ENCODE measurements at places on chromosomes 5 and 9. TPM values are rescaled to one million over a fixed set of nuclear protein-coding genes. Genes with fewer than 3 reads are reported as not detected.

DNA sequence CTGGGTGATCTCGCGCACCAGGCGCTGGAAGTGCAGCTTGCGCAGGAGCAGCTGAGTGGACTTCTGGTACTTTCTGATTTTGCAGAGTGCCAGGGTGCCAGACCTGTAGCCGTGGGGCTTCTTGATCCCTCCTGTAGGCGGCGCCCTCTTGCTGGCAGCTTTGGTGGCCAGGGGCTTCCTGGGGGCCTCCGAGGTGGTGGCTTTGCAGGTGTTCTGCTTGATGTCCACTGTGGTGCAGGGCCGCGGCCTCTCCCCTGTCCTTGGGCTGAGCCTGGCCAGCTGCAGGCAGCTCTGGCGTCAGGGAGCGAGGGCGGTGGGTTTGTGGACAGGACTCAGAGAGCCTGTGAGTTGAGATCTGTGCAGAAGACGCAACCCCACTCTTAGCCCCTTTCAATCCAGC, 36.1 kb downstream of the TAF11L14 start:
- DNase-seq, result no peak

- DNase-seq, result no peak
Measured at GRCh38 chr5:548256-548655, 24.0 kb upstream of the SLC9A3 start.

The CCDC112 gene
- total RNA-seq, result 10.2 TPM

GRCh38 chr9:128995791-128996190, 32.3 kb downstream of the SH3GLB2 start:
- no peak for DNase-seq

GRCh38 chr9:20353524-20353923, 268.8 kb downstream of the MLLT3 start:
- DNase-seq, result no peak

The CDX1 gene
- total RNA-seq, result not detected

The IPPK gene
- total RNA-seq, result 14.8 TPM

DNA sequence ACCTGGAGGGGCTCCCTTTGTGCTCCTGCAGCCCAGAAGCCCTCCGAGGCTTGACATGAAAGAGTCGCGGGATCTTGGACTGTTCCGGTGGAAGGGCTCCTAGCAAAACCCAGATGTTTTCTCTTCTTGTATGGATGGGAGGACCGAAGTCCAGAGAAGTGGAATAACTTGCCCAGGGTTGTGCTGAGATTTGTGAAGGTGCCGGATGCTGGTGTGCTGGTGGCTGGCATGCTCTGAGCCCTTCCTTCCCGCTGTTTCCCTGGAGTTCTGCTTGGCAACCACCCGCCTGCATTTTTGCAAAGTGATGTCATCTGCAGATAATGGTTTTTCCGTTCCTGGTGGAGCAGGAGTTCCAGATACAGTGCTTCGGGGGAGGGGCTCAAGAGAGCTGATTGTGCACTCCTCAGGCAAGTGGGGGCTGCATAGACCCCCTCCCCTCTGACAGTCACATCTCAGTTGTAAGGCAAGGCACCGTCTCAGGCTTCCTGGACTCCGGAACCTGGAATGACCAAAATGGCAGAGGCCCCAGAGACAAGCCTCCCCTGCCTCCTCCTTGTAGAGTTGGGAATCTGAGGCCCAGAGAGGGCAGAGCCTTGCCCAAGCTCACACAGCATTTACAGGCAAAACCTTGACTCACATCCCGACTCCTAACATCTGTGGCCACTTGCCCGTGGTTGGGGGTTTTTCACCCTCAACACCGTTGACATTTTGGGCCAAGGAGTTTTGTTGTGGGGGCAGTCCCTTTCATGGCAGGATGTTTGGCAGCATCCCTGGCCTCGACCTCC, 157.0 kb downstream of the RGS3 start:
- no peak for DNase-seq

DNA sequence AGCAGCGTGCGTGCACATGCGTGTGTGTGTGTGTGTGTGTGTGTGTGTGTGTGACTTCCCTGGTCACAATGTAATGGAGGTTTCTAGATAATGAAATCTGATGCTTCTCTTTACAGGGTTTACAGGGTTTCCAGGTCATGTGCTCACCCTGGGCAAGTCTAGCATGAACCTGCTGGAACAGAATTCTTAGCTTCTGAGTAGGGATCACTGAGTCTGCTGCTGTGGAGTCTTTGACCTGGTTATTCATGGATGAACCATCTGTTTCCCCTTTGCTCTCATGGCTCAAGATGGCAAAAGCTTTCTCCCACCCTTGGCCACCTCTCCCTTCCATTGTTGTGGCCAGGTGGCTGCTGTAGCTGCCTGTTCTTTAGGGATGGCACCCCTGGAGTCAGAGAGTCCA, 111.6 kb upstream of the SHB start:
- no peak for DNase-seq

DNA sequence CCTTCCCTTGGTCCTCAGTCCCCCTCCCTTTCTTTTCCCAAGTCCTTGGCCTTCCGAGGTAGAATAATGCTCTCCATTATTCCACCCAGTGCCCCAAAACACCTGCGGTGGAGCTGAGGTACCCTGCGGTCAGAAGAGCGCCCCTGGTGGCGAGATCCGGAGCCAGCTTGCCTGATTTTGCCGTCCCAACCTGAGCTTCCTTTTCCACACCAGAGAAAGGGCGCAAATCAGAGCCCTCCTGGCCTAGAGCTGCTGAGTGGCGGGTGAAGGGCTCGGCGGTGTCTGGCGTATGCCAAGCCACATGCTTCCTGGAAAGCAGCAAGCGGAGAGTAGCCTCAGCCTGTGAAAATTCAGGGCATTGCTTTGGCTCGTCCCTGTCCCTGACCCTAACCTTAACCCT, 21.1 kb upstream of the CARTPT start:
- DNase-seq, result peak; percentile 22

DNA sequence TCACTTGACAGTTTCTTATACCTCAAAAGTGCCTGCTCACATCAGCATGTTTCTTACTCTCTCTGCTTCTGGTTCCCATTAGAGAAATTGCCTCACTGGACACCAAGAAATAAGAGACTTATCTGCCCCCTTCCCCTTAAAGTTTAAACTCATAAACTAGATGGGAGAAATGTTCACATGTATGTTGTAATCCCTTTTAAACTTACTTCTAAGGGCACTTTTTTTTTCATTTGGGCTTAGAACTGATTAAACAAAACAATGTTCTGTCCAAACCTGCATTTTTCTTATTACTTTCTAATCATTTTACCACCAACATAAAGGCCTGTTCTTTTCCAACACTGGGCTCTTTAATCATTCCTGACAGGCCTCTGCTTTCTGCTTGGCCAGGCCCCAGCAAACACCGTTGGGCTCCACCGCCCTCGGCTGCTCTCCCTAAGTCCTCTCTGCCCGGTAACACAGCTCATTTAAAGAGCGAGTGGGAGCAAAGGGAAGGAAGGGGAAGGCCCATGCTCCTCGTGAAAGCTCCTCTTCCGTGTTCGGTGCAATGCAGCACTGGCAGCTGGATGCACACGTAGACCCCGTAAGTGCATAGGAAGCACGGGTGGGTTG, 53.4 kb downstream of the ROR2 start:
- DNase-seq, result peak; percentile 37

The ADCY2 gene
- total RNA-seq, result 28.0 TPM

The COL5A1 gene
- not detected for total RNA-seq

The DTWD2 gene
- 23.6 TPM for total RNA-seq

DNA sequence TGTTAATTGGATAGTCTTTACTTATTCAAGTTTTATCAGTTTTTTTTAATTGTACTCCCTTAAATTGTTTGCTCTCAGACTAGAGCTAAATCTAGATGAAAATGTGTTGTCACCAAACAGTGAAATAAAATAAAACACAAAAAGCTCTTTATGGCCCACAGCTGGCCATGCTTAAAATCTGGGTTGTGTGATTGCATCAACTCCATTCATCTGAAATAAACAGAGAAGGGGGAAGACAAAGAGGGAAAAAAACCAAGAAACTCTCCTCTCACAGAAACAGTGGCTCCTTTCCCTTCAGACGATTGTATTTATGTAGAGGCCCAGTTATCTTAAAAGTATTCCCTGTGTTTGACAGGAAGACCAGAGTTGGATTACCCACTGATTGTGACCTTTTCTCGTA, 422.4 kb downstream of the IRX1 start:
- no peak for DNase-seq

The PHF24 gene
- total RNA-seq, result 1.3 TPM

The NIPAL4 gene
- not detected for total RNA-seq

GRCh38 chr5:18113721-18114120, 479.5 kb downstream of the TAF11L14 start:
- DNase-seq, result peak; percentile 47

The PDLIM4 gene
- total RNA-seq, result 1.8 TPM

The INSL4 gene
- total RNA-seq, result 0.13 TPM

DNA sequence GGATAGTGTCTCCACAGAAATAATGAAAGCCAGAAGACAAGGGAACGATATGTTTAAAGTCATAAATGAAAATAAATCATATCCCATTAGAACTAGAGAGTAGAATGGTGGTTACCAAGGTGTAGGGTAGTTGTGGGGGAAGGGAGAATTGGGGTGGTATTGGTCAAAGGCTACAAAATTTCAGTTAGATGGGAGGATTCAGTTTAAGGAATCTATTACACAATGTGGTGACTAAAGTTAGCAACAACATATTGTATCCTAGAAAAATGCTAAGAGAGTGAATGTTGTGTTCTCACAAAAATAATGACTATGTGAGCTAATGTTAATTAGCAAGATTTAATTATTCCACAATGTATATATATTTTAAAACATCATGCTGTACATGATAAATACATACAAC, 27.8 kb upstream of the LARP1 start:
- DNase-seq, result no peak

GRCh38 chr5:68759593-68759992, 334.2 kb upstream of the SLC30A5 start:
- no peak for DNase-seq

DNA sequence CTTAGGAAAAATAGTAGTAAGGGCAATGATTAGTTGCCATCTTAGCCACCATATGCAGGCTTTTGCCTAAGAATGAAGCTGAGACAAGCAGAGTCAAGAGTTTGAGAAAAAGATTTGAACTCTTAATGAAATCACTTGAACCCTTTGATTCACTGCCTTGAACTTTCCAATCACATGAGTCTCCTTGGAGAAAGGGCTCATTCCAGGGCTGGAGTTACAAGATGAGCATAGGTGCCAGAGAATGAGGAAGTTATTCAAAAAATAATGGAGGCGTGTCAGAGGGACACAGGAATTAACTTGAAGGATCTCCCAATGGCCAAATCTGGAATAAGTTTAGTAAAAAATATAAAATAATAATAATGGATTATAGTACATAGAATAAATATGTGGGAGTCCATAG, 35.3 kb downstream of the MAT2B start:
- DNase-seq, result no peak

- no peak for DNase-seq
Measured at GRCh38 chr5:160250226-160250625, 20.9 kb downstream of the FABP6 start.

DNA sequence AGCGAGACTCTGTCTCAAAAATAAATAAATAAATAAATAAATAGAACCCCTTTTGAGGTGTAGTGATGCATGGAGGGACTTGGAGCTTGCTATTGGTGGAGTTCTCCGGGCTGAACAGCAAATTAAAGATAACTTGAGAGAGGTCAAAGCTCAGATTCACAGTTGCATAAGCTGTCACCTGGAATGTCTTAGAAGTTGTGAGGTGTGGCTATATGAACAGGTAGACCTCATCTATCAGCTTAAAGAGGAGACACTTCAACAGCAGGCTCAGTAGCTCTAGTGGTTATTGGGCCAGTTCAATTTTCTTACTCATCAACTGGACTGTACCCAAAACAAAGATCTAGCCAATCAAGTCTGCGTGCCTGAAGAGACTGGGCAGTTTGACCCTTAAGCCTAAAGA, 11.7 kb upstream of the STING1 start:
- DNase-seq, result no peak

DNA sequence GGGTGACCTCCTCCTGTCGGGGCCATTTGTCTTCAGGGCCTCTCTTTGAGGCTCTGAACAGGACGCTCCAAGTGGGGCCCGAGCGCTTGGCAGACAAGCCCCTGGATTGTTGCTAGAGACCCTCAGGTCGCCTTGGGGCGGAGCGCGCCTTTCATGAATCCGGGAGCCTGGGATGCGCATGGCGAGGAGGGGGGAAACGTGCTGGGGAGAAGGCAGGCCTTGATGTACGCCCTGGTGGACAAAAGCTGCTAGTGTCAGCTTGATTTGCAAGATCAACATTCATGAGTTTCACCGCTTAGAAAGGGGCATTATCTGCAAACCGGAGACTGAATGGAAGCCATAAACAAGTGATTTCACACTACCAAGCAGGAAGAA, 226.3 kb downstream of the SMARCA2 start:
- no peak for DNase-seq

DNA sequence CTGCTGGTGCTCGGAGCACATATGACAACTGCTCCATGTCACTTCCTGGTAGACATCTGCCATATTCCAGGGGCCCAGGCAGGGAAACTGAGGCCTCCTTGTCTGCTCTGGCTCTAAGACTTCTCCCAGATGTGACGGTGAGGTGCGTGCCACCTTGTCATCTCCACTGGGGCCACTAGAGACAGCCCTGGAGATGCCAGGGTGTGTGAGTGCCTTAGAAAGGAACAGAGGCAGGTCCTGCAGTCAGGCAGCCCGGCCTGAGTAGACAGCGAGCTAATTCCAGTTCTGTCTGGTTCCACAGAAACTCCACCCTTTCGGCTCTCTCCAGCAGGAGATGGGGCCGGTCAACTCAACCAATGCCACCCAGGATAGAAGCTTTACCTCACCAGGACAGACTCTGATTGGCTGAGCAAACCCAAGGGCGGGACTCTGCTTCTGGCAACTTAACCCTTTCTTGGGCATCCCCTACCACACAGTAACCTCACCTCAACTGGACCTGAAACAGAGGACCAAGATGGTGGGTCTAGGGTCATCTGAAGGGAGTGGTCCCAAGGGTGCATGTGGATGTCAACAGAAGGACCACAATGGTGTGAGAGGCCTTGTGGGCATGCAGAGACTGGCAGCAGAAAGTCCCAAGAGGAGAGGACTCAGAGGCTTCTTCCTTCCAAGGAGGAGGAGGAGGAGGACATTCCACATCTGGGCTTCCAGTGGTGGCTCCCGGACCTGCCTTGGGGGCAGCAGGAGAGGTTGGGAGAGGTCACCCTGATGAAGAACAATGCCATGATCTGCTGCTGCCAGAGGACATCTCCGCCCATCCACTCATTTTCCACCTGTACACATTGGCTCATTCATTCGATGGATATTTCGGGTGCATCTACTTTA, 77.7 kb downstream of the RGS3 start:
- DNase-seq, result peak; percentile 87

- no peak for DNase-seq
Measured at GRCh38 chr5:95699337-95699736, 16.5 kb upstream of the SPATA9 start.

Measured in SK-MEL-5 (cell line).